HS-27A (cell line): ENCODE measurements at places on chromosomes 12 and 14.

- DNase-seq, result no peak
Observed at GRCh38 chr14:30002859-30003258, 75.2 kb upstream of the PRKD1 start.

GRCh38 chr12:57837864-57838562, 8.5 kb downstream of the CTDSP2 start:
- DNase-seq, result peak; percentile 36

DNA sequence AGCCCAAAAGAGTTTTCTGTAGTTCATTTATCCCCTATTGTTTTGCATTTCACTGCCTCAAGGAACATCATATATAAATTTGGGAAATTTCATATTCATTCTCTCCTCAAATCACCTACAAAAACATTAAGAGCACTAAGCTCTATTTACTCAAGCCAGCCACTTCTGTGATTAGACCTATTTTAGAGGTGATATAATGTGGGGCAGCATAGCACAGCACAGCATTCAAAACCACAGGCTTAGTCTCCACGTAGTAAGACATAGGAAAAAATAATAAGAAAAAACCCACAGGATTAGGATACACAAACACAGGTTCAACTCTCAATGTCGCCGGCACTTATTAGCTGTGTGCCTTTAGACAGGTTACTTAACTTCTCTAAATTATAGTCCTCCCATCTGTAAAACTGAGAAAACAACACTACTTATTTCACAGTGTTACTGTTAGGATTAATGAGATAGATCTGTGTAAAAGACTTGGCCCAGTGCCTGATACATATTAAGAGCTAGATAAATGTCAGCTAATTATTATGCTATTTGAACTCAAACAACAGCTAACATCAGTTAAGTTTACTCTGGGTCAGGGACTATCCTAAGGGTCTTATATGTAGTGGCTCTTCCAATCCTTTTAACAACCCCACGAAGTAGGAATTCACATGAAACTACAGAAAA, 20.3 kb downstream of the DCAF5 start:
- no peak for DNase-seq

DNA sequence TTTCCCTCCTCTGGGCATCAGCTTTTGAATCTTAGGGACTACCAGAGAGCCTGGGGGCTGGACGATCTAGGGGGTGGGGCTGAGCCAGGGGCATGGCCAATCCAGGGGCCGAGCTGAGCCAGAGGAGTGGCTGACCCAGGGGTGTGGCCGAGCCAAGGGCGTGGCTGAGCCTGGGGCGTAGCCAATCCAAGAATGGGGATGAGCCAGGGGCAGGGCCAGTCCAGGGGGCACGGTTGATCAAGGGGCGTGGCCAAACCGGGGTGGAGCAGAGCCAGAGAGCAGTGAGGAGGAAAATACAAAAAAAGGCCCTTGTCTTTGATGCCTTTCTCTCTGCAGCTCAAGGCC, 219.3 kb upstream of the NOS1 start:
- no peak for DNase-seq

DNA sequence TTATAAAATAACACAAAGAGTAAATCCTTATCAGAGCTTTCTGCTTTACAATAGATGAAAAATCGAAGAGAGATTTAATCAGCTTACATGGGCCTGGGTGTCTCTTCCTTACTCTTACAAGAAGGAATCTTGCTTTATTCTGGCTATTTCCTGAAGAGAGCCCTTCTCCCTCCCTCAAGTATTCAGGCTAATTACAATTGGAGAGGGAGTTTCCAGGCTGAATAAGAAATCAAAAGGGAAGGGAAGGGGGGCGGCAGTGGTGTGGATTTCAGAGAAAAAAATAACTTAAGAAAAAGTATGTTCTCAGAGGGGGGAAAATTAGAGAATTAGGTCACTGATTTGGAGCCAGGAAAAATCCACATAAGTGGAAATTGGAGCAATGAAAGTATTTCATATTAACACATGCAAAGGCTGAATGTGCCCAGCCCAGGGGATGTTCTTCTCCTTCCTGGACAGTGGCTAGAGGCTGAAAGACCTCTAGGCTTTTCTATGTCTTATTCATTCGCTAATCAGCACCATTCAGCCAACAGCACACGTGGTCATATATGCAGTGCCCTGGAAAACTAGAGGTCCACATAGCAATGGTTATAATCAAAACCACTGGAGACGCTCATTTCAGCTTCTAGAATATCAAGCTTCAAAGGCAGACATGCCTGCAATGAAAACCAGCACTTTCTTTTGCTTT, 158.9 kb upstream of the BTG1 start:
- no peak for DNase-seq

DNA sequence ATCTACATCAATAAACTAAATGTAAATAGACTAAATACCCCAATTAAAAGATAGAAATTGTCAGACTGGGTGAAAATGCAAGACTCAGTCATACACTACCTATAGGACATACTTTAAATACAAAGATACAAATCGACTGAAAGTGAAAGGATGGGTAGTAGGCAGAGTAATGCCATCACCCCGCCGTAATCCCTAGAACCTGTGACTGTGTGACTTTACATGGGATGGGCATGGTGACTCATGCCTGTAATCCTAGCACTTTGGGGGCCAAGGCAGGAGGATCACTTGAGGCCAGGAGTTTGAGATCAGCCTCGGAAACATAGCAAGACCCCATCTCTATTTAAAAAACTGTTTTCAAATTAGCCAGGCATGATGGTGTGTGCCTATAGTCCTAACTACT, 2.6 kb upstream of the EVL start:
- DNase-seq, result no peak
